H4 (cell line): ENCODE measurements at places on chromosomes 3 and 15. TPM values are rescaled to one million over a fixed set of nuclear protein-coding genes. Genes with fewer than 3 reads are reported as not detected.

TNNC1 gene
- 1.3 TPM in 1 of 2 replicates, not detected in the other for total RNA-seq

BCHE gene
- 48.5 and 56.3 TPM in 2 replicates for total RNA-seq

FILIP1L gene
- 30.0 and 37.8 TPM in 2 replicates for total RNA-seq

GUCA1C gene
- total RNA-seq, result not detected in 2 replicates

TLR9 gene
- not detected in 2 replicates for total RNA-seq

CPN2 gene
- not detected in 2 replicates for total RNA-seq

EXD1 gene
- total RNA-seq, result 0.12 TPM in 1 of 2 replicates, not detected in the other

PRSS50 gene
- not detected in 2 replicates for total RNA-seq

RGMA gene
- total RNA-seq, result 0.29 and 0.72 TPM in 2 replicates

SLC27A2 gene
- not detected in 2 replicates for total RNA-seq

ATP13A5 gene
- 0.04 and 0.48 TPM in 2 replicates for total RNA-seq

CLCN2 gene
- total RNA-seq, result 3.3 and 4.7 TPM in 2 replicates

CIP2A gene
- 15.4 and 22.3 TPM in 2 replicates for total RNA-seq

UROC1 gene
- total RNA-seq, result not detected in 2 replicates

ITIH1 gene
- not detected in 2 replicates for total RNA-seq

POLG gene
- total RNA-seq, result 19.5 and 36.9 TPM in 2 replicates

TEX55 gene
- not detected in 2 replicates for total RNA-seq

RPL4 gene
- 5,755 and 6,049 TPM in 2 replicates for total RNA-seq

DNASE1L3 gene
- total RNA-seq, result not detected in 2 replicates

LTK gene
- 0.21 and 0.37 TPM in 2 replicates for total RNA-seq

DNAJB8 gene
- not detected in 2 replicates for total RNA-seq
